IMR-90 (cell line): ENCODE measurements at places on chromosomes 1 and 21. TPM values are rescaled to one million over a fixed set of nuclear protein-coding genes. Genes with fewer than 3 reads are reported as not detected.

The RYR2 gene
- polyA plus RNA-seq, result not detected in 2 replicates

The SMCP gene
- polyA plus RNA-seq, result not detected in 2 replicates

The OR2M5 gene
- not detected in 2 replicates for polyA plus RNA-seq

DNA sequence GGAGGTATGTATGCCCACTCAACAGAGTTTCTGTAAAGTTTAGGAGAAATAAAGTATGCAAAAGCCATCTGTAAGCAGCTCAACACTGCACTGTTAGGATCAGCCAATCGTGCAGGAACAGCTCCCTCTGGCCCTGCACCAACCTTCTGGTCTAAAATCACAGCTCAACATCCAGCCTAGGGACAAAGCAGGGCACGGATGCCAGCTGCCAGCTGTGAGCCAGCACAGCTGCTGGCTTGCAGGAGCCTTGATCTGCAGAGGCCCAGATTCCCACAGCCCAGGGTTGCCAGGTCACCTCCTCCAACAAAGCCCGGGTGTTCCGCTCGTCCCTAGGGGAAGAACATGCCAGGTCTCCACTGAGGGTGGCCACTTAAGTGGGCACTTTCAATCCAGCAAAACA lies 8.6 kb downstream of the ACOT7 start:
- no peak for DNase-seq

GRCh38 chr1:25487628-25488027 lies 55.8 kb upstream of the LDLRAP1 start:
- DNase-seq, result no peak
